ENCODE measurements at places on chromosomes 4 and X.

GRCh38 chrX:13778916-13779315 lies 38.0 kb downstream of the GPM6B start:
- no peak for DNase-seq

- DNase-seq, result no peak
Measured at GRCh38 chr4:17072483-17072882, 174.0 kb upstream of the LDB2 start.

DNA sequence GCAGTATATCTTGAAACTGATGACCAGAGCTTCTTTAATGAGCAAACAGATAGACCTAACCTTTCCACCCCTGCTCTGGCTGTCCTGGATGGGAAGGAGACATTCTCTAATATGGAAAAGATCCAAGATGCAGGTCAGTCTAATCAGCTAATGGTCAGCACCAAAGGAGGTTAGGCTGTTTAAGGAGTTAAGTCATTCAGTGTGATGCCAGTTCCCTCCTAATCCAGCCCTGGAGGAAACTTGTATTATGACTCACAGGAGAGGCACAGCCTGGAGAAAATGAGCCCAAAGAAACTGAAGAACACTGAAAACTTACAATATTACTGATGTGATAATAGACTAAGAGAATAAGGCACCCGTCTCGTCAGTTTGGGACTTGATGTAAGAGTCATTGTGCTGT lies 323.0 kb downstream of the HNRNPD start:
- no peak for DNase-seq

- no peak for DNase-seq
Measured at GRCh38 chr4:93029769-93030168, 726.0 kb downstream of the GRID2 start.

DNA sequence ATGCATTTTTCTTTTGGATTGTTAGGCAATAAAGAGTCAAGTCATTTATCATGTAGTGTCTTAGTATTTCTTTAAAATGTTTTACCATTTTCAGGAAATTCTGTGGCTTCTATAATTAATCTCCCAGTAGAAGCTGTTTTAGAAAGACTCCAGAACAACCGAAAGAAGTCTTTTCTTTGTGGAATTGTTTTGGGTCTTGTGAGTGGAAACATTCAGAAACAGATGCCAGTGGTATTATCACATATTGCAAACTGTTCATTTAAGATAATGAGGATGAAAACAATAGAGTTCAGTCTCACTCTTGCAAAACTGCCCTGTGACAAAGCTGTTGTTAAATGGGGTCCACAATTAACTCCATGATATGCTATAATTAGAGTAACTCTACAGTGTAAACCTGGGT lies 211.2 kb upstream of the KIT start:
- DNase-seq, result no peak

DNA sequence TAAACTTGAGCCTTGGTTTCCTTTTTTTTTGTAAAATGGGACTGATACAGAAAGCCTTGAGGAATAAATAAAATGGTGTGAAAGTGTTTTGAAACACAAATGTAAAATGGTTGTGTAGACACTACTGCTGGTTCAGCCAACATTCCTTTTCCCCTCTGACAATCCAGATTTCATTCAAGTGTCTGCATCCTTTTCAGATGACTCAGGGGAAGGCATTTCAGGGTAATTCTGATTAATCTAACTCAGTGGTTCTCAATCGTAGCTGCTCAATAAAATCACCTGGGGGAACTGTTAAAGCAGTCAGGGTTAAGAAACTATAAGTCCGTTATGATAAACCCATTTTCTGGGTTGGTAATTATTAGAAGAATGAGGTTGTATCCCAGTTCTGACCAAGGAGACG lies 4.6 kb downstream of the ARHGAP10 start:
- no peak for DNase-seq

DNA sequence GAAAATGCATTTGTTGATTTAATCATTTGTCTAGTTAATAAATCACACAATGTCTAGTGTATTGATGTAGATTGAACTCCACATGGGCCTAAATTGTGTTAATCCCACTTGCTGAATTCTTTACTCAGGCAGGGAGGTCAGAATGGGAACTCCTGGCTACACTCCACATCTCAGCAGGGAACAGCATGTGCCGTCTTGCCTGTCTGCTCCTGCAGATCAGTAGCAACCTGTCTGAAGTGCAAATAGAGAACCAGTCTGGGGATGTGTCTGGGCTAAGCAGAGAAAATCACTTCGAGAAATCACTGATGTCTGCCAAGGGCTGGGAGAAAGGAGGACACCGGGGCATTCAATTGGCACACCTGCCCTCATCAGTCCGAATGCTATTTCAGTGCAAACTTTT lies 16.5 kb upstream of the MXRA5 start:
- DNase-seq, result no peak

DNA sequence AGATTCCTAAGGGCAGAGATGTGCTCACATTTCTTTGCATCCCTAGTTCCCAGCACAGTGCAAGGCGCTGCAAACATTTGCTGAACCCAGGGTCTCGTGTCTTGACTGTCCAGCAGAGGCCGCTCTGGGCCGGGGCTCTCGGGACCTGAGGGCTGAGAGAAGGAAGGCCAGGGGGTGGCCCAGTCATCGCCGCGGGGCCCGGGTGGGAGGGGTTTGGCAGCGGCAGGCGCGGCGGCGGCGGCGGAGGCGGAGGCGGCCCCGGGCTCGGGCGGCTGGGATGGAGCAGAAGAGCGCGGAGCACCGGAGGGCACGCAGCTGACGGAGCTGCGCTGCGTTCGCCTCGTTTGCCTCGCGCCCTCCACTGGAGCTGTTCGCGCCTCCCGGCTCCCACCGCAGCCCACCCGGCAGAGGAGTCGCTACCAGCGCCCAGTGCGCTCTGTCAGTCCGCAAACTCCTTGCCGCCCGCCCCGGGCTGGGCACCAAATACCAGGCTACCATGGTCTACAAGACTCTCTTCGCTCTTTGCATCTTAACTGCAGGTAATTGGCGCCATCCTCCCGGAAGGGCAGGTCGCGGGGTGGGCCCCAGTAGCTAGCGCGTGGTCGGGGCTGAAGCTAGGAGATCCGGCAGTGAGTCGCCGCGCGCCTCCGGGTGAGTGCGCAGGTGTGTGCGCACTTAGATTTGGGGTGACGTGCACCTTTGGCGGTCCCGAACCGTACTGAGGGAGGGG lies at the start of gene PARM1:
Gene PARM1 (plus strand): TSS at position 285 of the 730 bp plus-strand sequence. CDS start 212 bp downstream, at position 497.
- DNase-seq, result peak; percentile 81
